Stimulated activated CD8-positive, alpha-beta memory T cell treated with anti-CD3 and anti-CD28 coated beads, Interleukin-7, amount 100 ng/mL, for 4 hours (primary cell): ENCODE measurements at places on chromosomes 12 and 14.

DNA sequence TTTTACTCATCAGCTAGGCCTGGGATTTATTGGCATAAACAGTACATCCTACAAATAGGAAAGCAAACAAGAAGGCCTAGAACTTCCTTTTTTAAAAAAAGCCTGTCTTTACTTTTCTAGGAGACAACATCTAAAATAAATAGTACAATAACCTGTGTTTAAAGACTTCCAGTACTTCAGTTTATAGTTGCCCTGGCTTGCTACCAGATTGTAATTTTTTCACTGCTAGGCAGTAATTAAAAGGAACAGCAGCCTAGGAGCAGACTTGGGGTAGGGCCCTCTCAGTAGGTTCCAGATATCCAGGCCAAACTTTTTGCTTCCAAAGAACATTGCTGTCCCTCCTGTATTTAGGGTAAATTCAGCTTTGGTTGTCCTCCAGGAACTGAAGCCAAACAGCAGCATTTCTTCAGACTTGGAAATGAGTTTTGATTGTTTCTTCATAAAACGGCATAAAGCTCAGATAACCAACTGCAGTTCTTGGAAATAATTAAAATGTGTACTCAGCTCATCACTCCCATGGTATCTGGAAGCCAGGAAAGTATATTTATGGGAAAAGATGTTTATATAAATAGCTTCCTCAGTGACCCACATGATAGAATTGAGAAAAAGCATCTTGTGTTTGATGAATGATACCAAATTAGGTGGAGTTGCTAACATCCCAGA is 61.7 kb downstream of the PPP1R36 start:
- DNase-seq = no peak

DNA sequence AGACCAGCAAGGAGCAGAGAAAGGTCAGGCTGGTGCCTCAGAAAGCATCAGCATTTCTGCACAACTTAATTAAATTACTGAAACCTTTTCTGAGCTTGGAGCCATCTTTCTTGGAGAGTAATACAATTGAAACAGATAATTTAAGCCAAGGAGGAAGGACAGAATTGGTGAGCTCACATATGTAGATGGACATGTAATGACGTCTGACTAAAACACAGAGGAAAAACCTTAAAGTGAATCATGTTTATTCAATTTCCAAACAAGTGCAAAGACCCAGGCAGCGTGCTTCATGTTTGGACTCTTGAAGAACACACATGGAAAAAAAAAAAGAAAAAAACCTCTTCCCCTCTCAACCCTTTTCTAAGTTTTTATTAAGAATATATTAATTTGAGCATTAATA is 19.0 kb downstream of the SUSD6 start:
- no peak for DNase-seq

GRCh38 chr12:66500841-66501240 is 178.0 kb downstream of the GRIP1 start:
- DNase-seq = no peak

GRCh38 chr14:65318636-65319506 is 93.7 kb upstream of the FUT8 start:
- no peak for DNase-seq

- no peak for DNase-seq
These were observed 105.4 kb downstream of the TTC8 start for GRCh38 chr14:88929656-88930436.

GRCh38 chr12:117085318-117085947 is 13.8 kb downstream of the TESC start:
- DNase-seq = no peak

DNA sequence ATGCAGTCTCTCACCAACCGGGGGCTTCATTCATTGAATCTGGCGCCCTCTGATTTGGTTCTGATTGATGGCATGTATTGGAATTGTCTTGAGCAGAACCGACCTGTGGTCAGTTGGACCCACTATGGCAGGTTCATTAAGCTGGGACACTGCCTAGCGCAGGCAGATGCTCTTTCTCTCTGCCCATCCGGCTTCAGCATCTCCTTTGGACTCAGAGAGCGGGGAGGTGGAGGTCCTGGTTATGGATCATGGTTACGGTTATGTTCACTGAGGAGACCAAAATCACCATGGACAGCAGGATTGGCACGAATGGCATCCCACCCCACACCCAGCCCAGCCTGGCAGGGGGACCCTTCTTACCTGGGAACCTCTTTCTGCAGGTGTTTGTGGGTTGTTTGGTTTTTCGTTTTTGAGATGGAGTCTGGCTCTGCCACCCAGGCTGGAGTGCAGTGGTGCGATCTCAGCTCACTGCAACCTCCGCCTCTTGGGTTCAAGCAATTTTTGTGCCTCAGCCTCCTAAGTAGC is 16.4 kb upstream of the BCL7A start:
- DNase-seq = no peak
